Stimulated activated CD4-positive, alpha-beta T cell treated with anti-CD3 and anti-CD28 coated beads, Interleukin-1b, Interleukin-23, amount 100 ng/mL, for 24 hours (primary cell): ENCODE measurements at places on chromosomes 7 and 10.

DNA sequence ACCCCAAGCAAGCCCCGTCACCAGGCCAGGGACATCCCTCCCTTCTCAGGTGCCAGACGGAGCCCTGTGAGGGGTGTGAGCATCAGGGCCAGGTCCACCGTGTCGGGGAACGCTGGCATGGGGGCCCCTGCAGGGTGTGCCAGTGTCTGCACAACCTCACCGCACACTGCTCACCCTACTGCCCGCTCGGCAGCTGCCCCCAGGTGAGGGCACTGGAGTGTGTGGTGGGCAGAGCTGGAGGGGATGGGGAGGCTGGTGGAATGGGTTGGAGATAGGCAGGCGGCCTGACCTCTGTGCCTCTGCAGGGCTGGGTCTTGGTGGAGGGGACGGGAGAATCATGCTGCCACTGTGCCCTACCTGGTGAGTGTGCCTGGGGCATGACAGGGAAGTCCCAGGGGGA, 19.9 kb upstream of the ZNF467 start:
- DNase-seq, result no peak

DNA sequence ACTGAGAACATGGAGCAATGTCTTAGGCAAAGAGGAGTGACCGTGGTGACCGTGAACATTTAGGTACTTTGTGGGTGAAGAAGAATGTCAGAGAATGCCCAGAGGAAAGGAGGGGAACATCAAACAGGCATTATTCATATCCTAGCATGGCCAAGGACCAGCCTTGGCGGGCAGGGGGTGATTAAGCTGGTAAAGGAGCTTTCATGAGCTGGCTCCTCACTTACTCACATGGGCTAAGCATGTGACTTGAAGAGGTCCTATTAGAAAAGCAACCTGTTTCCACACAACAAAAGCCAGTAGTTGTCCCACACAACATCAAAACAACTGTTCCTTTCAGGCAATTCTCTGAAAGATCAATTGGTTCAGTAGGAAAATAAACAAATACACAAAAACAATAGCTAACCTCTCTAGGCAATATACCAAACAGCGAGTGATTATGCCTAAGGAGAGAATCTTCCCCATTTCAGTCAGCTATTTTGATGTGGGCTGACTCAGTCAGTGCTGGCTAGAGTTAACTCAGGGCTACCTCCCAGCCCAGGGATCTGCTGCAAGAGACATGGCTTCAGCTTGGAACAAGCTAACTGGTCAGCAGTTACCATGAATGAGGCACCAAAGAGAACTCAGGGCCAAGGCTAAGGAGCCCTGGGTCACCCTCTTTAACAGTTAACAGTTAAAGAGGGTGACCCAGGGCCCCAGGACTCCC, 283.5 kb downstream of the ARHGAP12 start:
- no peak for DNase-seq

GRCh38 chr7:15305002-15305600, 256.7 kb downstream of the AGMO start:
- no peak for DNase-seq

DNA sequence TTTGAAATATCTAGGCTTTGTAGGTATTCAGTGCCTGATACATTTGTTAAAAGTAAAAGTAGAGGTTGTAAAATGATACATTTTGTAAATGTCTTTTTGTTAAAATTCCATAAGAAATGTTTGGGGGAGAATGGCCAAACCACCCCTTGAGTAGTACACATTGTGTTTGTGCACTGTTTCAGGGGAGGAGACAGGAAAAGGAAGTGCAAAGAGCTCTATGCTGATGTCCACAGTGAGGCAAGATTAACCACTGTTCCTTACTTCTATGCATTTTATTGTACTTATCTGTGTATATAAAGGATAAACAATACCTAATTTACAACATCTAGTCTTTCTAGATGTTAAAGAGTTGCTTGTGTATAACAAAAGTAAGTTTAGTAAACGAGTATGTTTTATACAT, 7.4 kb upstream of the CYCS start:
- no peak for DNase-seq

GRCh38 chr10:16001581-16001980, 141.3 kb upstream of the MINDY3 start:
- no peak for DNase-seq

DNA sequence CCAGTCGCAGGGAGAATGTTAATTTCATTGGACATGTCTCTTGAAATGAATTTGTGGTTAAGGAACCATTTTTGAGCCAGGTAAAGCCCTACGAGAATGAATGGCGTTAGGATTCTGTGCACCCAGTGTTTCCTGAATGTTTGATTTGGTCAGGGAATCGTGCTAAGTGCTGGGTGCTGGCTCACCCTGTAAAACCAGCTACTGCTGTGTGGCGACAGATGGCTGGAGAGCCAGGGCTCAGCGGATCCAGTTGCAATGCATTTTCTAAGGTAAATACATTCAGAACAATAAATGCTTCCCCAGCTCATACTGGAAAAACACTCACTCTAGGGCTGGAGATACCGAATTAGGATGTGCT, 355.5 kb downstream of the GLRX3 start:
- DNase-seq, result no peak

- no peak for DNase-seq
These were observed 74.1 kb downstream of the GTF2IRD1 start for GRCh38 chr7:74527842-74528241.

GRCh38 chr7:53596230-53596629, 560.8 kb downstream of the POM121L12 start:
- no peak for DNase-seq

DNA sequence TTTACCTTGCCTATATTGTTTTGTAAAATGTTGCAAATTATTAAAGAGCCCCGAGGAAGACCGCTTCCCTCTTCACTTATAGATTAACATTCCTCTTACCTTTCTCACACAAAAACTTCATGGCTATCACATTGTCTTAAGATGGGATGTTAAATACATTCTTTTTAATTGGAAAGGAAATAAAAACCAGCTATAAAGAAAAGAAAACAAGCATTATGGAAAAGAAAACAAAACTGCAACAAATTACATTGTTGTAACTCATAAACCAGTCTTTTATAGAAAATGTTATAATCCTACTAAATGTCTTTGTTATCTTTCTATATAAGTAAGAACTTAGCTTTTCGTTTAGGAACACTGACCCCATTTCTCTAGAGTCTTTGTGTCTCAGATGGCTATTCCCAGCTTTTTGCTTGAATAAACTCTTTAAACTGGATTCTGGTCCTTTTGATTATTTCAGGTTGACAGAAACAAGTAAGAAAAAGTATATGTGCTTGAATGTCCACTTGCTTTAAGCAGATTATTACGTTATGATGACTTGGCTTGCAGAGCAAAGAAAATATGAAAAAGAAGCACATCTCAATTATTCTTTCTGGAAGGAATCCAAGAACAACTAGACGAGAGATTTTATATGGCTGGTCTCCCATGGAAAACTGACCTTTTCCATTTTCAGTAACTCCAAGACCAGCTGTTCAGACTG, 128.2 kb downstream of the AKR1D1 start:
- no peak for DNase-seq

DNA sequence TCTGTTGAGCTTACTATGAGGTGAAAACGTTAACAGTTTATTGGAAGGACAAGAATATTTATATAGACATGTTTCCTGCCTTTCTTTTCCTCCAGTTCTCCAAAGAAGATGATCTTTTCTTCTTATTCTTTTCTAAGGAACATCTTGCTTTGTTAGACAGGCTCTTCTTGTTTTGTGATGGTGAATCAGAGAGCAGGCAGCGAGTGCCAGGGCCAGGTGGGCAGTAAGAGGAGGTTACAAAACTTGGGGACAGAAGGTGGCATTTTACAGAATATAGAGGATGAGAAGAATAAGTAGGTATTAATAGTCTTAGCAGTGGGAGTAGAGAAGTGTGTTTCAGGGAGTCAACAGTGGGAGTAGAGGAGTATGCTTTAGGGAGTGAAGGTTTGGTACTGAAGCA, 223.6 kb downstream of the ARL4A start:
- DNase-seq, result no peak

DNA sequence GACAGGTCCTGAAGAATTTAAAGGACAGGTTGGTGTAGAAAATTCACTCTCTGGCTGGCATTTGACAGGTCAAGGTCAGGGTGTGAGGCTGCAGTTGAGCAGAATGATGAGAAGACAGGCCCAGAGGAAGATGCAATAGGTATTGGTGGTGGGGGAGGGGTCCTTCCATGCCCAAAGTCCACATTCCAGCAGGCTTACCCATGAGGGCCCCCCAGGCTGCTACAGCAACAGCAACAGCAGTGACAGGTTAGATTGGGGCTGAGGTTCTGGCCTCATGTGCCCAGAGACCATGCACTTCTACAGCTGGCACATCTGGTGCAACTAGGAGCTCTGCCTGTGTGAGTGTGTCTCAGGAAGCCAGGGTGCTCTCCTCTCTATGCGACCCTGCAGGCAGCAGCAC, 223.5 kb upstream of the GHITM start:
- no peak for DNase-seq

DNA sequence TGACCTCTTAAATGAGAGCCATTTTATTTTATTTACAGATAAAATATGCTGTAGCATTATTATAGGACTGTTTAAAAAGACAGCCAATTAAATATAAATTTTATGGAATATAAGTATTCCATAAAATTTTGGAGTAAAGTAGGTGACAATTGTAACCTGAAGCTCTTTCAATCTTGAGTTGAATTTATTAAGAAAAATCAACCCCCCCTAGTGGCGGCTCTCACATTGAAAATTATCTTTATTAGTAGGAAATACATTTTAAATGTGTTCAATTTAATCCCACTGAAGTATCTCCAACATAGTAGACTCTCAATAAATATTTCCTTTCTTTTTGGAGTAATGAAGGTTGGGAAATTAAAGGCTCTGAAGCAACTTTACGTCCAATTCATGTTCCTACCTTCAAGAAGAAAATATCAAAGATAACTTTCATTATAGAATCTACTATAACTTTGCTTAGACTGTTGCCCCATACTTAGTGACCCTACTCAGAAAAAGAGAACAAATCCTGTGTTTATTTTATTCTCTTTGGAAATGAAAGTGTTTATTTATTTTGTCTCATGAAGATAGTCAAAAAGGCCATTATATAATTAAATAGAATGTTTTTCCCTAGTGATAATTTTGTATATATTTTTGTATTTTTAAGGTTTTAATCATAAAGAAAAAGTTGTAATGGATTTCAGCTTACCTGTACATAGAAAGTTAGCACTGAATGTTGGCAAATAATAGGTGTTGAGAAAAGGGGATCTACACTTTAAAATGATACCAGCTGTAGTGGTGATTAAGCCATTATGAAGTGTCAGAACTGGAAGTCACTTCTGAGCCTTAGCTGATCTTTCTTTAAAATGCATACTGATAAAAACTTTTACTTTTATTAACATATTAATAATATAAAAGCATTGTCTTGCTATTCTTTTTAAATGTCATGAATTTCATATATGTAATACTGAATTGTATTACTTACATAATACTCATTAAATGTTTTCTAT, 3.3 kb downstream of the AHR start:
- no peak for DNase-seq
